Stimulated activated CD4-positive, alpha-beta T cell treated with anti-CD3 and anti-CD28 coated beads, TNF-alpha, amount 100 ng/mL, for 1 hour (primary cell): ENCODE measurements at places on chromosomes 5 and 9.

GRCh38 chr5:176643491-176644219 is 3.6 kb upstream of the TSPAN17 start:
- no peak for DNase-seq

DNA sequence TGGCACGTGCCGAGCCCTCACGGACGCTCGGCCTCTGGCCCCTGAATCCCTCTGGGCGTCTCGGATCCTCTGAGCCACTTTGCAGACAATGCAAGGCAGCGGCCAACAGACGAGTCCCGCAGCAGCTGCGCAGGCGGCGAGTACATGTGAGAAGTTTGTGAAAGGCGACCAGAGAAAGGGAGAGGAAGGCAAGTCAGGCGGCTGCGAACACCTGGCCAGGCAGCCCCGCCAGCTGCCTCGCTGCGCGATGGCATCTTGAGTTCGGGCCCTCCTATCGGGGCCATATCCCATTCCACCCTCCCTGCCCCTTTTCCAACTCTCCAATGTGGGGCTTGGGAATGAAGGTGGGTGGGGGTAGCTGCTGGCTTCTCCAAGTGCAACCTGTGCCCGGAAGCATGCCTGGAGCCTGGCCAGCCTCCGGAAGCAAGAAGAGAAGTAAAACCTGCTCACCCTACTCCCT is 4.5 kb upstream of the POU4F3 start:
- no peak for DNase-seq

- DNase-seq, result no peak
Observed at GRCh38 chr5:41325074-41325473, 111.7 kb upstream of the C6 start.

GRCh38 chr5:119678351-119679028 is 49.1 kb downstream of the FAM170A start:
- DNase-seq, result no peak

- no peak for DNase-seq
Observed at GRCh38 chr9:134485653-134486052, 155.9 kb upstream of the COL5A1 start.

DNA sequence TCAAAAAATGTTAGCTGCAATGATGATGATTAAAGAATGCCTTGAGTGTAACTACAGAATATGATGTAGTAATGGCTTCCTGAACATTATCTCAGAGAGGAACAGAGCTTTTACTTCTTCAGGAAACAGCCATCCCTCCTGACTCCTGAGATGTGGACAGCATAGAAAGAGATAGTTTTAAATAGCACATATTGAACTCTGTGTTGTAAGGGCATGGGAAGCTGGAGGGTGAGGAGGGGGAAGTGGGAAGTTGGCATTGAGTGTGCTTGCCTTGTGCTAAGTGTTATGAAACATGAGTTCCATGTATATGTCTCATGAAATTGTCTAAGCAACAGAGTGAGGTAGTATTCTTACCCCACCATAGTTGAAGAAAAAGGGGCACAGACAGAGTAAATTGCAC is 161.5 kb upstream of the SLC28A3 start:
- DNase-seq, result no peak

GRCh38 chr5:44233691-44234090 is 155.5 kb downstream of the FGF10 start:
- no peak for DNase-seq

DNA sequence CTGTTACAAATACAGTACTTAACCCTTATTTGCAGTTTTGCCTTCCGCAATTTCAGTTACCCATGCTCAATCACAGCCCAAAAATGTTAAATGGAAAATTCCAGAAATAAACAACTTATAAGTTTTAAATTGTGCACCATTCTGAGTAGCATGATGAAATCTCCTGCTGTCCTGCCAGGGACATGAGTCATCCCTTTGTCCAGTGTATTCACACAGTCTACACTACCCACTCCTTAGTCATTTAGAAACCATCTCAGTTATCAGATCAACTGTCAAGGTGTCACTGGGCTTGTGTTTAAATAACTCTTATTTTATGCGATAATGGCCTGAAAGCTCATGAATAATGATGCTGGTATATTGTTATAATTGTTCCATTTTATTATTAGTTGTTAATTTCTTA is 95.8 kb downstream of the PLCXD3 start:
- no peak for DNase-seq

DNA sequence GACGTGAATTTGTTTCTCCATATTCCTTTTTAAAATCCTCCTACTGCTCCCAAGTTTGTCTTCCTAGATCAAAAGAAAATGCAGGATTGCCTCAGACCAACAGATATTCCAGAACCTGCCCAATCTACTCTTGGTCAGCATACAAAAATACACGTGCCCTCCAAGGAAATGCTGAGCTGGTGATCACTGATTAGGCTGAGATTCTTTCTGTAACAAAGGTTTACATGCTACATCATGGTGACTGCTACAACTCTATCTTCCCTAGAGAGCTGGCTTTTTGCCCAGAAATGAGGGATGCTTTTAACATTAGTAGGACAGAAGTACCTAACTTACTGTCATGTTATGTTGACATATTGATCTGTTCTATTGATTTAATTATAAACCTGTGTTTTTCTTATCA is 35.5 kb downstream of the OR2Y1 start:
- DNase-seq, result no peak

- DNase-seq, result no peak
Observed at GRCh38 chr5:31972558-31972957, 201.6 kb downstream of the GOLPH3 start.

DNA sequence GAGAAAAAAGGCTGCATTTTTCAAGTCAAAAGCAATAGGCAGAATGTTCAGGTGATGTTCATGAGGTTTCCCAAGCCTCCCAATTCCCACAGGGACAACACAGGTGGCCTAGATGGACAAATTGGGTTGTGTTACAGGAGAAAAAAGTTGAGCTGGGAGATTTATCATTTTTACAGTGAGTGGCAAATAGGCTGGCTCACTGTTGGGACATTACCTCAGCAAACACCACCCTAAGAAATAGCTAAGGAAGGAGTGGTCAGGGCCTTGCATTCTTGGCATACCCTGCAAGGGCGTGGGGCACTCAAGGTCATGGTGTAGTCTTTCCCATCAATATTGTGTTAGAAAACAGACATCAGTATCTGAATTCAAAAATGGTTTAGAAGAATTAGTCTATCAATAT is 23.3 kb upstream of the CPLANE1 start:
- DNase-seq, result no peak

DNA sequence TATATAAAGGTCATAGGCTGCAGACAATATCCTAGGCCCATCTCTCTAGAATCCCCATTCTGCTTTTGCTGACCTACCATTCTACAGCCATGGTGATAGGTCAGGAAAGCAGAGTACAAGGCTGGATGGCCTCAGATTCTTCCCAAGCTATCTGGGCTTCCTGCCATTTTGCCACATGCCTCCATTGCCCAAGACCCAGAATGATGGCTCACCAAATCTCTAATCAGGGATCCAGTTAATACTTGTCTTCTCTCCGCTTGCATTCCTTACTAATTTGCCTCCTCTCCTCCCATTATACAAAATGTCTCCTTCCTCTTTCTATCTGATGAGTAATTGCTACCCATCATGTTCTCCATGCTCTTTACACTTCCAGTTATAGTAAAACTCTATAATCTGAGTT is 22.7 kb upstream of the NDUFS4 start:
- DNase-seq, result no peak

DNA sequence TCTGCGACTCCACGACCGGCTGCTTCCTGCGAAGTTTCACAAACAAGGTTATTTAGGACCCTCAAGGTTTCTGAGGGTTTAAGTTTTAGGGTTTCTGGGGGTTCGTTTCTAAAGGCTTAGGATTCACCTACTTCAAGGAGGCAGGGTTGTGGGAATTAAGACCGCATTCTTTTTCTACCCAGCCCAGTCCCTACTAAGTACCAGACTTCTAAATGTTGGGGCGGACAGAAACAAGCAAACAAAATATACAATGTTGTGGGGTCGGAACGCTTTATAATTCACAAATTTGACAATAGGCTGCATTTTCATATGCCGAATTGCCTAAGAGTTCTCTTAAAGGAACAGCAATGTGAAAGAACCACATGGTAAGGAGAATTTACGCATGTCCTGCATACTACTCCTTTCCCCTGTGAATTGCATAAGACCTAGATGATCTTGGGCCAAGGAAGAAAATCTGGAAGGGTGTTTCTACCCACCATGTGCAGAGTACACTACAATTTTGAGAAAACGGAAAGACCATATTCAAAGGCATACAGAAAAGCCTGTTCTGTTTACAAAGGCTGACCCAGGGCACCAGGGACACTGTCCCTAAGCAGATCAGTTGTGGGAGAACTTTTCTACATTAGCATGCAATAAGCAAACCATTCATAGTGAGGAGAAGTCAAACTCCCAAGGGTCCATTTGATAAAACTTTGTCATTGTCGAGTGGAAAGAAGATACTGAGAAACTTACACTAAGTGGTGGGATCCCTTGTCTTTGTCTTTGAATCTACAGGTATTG is 457.3 kb downstream of the RAB3C start:
- no peak for DNase-seq

- no peak for DNase-seq
Observed at GRCh38 chr9:116937361-116937760, 250.3 kb downstream of the TRIM32 start.

GRCh38 chr5:86786955-86787354 is 169.2 kb downstream of the COX7C start:
- no peak for DNase-seq

DNA sequence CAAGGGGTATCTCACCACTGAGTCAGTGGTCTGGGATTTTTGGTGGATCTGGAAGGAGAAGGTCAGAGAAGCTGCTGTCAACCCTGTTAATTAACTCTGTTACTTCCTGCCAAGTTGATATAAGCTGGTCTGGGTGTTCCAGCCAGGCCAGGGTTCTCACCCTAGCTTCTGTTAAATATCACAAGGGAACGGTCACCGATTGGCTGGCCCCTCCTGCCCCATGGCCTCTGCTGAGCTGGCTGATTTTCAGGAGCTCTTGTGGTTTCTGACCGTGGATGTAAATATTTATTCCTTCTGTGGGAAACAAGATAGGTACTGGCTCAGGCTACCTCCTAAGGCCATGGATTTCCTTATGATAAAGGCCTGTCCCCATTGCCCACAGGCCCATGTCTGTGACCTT is 1.0 kb downstream of the ADAMTS13 start:
- no peak for DNase-seq

DNA sequence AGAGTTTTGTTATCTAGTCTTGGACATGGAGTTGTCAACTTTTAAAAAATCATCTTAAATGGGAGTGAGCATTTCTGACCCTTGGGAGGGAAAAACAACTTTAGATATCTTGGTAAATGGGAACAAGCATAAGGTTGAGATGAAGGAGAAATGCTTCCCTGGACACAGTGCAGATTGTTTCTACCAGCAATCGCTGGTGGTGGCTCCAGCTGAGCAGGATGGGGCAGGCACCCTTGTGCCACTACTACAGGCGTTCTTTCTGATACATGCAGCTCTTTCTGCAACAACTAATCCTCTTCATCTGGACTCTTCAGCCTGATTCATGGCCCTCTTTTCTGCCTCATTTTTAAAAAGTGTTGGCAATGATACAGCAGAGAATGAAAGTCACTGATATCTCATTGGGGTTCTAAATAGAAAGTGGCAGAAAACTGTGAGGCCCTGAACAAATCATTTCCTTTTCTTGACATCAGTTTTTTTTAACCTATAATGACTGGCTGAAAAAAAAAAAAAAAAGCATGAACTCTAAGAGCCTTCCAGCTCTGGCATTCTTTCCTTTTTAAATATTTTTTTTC is 409.4 kb upstream of the PTGER4 start:
- DNase-seq, result no peak

DNA sequence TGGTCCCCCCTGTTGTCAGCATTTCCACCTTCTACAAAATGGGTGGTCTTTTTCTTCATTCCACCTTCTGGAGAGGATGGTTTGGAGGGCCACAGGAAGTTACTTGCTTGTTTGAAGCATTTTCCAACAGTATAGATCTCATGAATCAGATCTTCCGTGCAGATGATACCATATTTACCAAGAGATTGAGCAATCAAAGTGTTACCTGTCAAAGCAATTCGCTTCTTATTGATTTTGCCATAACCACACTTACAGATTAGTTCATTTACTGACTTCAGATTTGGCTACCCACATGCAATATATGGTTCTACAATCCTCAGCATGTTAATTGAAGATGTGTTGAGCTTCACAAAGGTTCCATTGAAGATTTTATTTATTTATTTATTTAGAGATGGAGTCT is 14.0 kb upstream of the TEX48 start:
- no peak for DNase-seq

- no peak for DNase-seq
Observed at GRCh38 chr5:65951330-65951729, 25.0 kb downstream of the ERBIN start.

DNA sequence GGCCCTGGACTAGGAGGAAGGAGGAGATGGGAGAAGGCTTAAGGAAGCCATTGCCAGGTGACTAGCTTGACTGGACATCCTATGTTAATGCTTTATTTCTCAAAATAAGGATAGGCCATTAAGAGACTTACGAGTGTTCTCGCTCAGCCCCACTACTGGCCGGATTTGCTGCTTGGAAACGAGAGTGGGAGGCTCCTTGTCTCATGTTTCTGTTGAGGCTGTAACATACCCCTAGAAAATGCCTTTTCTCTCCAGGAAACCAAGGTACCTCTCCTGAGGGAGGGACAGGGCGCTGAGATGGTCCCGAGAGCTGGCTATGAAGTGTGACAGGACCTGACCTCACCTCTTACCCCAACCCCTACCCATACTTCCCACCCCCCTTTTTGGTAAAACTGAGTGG is 60.0 kb downstream of the RALGPS1 start:
- no peak for DNase-seq

DNA sequence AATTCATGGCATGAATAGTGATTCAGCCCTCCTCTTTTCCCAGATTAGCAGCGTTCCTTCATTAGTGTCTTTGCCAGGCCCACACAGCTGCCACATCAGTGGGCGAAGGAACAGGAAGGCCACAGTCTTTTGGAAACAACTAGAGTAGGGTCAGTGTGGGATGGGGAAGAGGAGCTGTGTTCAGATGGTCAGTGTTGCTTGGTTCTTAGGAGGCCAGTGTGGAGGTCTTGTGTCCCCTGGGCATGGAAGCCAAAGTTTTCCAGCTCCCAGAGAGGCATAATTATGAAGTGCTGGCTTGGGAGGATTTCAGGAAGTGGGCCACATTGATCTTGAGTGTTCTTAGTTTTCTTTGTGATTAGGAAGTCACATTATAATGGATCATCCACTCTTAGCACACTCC is 269.6 kb downstream of the PSAT1 start:
- no peak for DNase-seq

- DNase-seq, result no peak
Observed at GRCh38 chr5:173675287-173675996, 59.0 kb upstream of the BOD1 start.

- no peak for DNase-seq
Observed at GRCh38 chr5:51997949-51998348, 614.7 kb downstream of the ISL1 start.

DNA sequence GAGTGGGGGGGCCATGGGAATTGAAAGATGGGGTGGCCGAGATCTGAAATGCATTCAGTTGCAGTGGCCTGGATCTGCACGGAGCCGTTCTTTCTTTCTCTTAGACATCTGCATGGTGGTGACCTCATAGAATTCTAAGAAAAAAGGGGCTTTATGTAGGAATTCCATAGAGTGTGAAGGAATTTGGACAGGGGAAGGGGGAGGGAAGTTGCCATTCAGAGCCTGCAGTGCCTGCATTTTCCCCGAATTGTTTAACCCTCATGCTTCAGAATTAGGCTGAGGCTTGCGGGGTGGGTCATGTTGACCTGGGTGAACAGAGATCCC is 4.9 kb downstream of the NEK6 start:
- DNase-seq, result no peak
